Mesenchymal stem cell (in vitro differentiated cells and primary cell): ENCODE measurements at places on chromosomes 16 and 17.

GRCh38 chr16:85428168-85428898 lies 184.8 kb upstream of the GSE1 start:
- DNase-seq = no peak

- no peak for DNase-seq
Observed at GRCh38 chr17:40311575-40311974, 2.6 kb downstream of the RARA start.

GRCh38 chr16:60225541-60225940 lies 1491.4 kb upstream of the GOT2 start:
- DNase-seq = no peak

GRCh38 chr17:42853597-42853967 lies 2.6 kb downstream of the AOC3 start:
- DNase-seq = no peak

DNA sequence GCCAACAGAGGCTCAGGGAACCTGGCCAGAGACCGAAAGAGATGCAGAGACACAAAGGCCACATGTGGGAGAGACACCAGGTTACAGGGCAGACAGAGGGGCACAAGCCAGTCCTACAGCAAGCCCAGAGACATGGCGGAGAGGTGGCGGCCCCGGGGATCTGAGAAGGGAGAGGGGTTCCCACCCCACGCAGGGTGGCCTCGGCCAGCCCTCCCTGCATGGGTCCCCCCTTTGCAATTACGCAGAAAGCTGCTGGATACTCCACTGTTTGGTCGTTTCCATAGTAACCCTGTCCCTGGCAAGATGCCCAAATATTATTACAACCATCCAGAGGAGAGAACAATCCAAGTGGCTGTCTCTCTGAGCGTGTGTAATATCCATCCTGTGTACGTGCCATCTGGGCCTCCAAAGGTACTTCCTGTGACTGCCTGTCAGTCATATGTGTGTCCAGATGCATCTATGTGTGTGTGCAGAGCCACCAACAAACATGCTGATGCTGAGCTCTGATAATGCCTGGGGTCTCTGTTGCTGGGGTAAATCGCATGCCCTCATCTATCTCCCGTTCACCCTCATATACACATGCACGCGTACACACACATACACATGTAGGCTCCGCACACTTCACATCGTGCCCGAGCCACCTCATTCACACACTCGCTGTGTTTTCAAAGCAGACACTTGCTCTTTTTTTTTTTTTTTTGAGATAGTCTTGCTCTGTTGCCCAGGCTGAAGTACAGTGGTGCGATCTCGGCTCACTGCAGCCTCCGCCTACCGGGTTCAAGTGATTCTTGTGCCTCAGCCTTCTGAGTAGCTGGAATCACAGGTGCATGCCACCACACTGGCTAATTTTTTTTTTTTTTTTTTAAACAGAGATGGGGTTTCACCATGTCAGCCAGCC lies 5.5 kb downstream of the PCGF2 start:
- DNase-seq = peak; percentile 77

DNA sequence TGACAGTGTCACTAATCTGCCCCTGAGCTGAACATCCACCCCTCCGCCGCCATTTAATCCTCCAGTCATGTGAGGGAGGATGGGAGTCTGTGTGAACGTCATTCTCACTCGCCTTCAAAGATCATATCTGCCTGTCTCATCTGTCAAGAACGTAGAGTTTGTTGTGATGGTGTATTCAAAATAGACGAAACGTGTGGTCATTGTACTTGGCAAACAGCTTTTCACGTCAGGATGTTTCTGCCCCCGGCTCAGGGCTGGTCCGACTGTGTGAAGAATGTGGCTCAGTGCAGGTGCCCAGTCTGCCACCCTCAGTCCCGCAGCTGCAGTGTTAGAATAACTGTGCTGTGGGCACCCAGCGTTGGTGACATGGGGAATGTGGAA lies 148.0 kb downstream of the KCNJ12 start:
- DNase-seq = no peak

- no peak for DNase-seq
Observed at GRCh38 chr17:67742025-67742424, 24.3 kb downstream of the NOL11 start.

DNA sequence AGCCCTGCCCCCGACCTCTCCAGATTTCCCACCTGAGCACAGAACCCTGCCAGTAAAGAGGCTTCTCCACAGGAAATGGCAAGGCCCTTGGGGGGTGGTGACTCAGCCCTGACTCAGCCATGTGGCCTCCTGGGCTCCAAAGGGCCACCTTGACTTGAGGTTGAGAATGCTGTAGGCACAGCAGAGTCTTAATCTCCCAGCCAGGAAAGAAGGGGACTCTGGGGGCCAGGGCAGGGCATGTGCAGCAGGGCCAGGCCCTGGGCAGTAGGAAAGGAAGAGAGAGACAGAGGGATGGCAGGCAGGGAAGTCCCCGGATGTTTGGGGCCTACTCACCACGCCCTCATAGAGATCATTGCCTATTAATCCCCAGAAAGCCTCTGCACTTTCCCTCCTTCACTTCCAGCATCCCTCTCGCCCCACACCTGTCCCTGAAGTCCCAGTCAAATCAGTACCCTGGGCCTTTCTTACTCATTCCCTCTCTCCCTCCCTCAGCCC lies 4.8 kb upstream of the ITGA3 start:
- DNase-seq = peak; percentile 84

- peak; percentile 67 for DNase-seq
Observed at GRCh38 chr17:7862692-7863437, 5.1 kb downstream of the CYB5D1 start.

DNA sequence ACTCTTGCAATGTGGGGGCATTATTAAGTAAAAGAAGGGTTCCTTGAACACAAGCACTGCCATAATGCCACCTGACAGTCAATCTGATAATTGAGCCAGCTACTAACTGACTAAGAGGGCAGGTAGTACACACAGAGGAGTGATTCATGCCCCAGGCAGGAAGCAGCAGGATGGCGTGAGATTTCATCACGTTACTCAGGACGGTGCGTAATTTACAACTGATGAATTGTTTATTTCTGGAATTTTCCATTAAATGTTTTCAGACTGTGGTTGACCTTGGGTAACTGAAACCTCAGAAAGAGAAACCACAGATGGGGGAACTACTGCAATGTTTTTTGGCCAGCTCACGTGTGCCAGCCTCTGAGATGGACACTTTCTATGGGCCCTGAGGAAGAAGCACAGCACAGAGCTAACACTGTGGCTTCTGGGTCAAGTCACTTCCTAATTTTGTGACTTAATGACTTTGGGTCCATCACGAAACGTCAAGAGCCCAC lies 46.7 kb downstream of the C17orf67 start:
- peak; percentile 98 for DNase-seq

DNA sequence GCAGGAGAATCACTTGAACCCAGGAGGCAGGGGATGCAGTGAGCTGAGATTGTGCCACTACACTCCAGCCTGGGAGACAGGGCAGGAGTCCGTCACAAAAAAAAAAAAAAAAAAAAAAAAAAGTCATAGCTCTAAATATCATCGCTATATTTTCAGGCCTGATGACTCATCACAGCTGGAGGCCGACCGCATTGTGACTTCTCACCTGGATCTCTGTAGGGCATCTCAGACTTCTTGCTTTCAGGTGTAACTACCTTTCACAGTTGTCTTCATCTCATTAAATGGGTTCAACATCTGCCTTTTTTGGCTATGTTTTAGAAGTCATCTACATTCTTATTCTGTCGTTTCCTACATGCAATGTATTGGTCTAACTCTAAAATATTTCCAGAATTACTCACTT lies 353.1 kb upstream of the MON1B start:
- DNase-seq = no peak

DNA sequence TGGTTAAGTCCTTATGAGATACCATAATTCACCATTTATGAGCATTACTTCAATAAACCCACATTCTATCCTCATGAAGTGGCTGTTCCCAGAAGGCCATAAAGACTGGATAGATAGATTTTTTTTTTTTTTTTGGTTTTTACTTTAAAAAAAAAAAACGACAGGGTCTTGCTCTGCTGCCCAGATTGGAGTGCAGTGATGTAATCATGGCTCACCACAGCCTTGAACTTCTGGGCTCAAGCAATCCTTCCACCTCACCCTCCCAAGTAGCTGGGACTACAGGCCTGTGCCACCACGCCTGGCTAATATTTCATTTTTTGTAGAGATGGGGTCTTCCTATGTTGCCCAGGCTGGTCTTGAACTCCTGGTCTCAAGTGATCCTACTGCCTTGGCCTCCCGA lies 102.3 kb downstream of the XYLT1 start:
- DNase-seq = no peak

GRCh38 chr17:27247071-27247957 lies 46.6 kb upstream of the WSB1 start:
- peak; percentile 74 for DNase-seq

GRCh38 chr17:54899721-54900456 lies 763 bp upstream of the TOM1L1 start:
- no peak for DNase-seq

GRCh38 chr16:72847187-72848027 lies 200.5 kb downstream of the ZFHX3 start:
- peak; percentile 45 for DNase-seq

DNA sequence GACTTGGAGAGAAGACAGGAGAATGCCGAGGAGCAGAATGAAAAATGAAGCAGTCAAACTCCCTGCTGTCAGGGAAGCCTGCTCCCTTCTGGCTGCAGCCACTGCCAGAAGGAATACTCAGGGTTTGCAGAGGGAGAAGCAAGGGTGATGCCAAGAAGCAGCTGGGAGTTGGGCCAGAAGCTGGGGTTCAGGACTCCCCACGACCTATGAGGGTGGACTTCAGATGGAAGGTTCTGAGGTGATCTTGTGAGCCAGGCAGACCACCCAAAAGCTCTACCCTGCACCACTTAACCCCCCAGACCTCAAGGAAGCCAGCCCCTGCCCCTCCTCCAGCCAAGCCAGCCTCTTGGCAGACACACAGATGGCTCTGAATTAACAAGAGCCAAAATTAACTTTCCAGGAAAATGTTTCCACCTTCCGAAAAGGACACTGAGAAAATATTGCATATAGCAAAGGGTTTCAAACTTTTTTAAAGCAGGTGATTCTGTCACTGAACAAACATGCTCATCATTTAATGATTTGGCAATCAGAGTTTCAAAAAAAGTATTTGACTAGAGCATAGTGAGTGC lies 126.0 kb upstream of the ERCC4 start:
- DNase-seq = no peak

- no peak for DNase-seq
Observed at GRCh38 chr16:6153901-6154300, 1056.3 kb upstream of the EEF2KMT start.

DNA sequence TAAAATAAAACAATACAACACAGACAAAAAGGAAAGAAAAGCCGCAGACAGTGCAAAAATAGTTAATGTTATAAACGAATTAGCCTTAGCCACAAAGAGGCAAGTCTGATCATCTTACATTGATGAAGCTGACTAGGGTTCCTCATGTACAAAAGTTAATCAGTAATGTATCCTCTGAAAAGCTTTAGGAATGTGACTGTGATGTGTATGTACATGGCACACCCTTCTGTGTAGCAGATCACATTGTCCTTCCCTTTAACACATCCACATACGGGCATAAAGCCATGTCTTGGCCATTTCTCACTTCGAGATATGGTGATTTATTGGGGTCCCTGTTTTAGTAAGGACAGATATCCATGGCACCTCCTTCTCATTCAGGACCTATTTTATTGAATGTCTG lies 1327.5 kb upstream of the CDH8 start:
- DNase-seq = no peak

GRCh38 chr16:86424985-86425384 lies 85.3 kb upstream of the FOXF1 start:
- DNase-seq = no peak

DNA sequence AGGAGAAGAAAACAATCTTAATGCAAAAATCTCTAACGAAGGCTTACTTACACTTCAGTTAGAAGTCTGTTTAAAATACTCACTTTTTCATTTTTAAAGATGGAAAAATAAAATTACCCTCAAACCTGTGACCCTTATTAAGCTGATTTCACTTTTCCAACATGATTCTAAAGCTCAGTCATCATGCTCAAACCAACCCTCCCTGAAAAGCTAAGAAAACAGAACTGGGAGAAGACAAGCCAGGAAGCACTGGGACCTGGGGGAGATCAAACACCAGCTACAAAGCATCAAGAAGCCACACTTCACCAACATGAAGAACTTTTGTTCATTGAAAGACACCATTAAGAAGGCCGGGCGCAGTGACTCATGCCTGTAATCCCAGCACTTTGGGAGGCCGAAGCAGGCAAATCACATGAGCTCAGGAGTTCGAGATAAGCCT lies 88.8 kb downstream of the LITAF start:
- DNase-seq = peak; percentile 87

GRCh38 chr16:79191933-79192332 lies 408.6 kb downstream of the MAF start:
- DNase-seq = no peak

GRCh38 chr16:63061319-63061718 lies 1025.1 kb upstream of the CDH8 start:
- no peak for DNase-seq

GRCh38 chr17:32593003-32593402 lies 106.2 kb downstream of the CDK5R1 start:
- peak; percentile 3 for DNase-seq

DNA sequence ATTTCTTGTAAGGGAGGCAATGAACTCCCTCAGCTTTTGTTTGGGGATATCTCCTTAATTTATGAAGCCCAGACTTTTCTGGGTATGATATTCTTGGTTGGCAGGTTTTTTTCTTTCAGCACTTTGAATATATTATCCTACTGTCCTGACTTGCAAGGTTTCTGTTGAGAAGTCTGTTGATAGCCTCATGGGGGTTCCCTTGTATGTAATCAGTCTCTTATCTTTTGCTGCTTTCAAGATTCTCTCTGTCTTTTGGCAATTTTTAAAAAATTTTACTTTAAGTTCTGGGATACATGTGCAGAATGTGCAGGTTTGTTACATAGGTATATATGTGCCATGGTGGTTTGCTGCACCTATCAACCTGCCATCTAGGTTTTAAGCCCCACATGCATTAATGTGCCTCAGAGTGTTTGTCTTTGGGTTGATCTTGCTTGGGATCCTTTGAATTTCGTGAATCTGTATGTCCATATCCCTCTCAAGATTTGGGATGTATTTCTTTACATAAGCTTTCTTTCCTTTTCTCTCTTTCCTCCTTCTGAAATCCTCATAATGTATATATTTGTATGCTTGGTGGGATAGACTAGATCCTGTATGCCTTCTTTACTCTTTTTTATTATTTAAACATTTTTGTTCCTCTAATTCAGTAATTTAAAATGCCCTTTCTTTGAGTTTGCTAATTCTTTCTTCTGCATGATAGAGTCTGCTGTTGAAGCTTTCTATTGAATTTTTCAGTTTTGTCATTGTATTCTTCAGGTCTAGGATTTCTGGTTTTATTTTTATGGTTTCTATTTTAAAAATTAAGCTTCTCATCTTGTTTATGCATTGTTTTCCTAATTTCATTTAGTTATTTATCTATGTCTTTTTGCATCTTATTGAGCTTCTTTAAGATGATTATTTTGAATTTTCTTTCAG lies 5.2 kb upstream of the KRT25 start:
- no peak for DNase-seq
